ENCODE measurements at places on chromosomes 6 and 20.

DNA sequence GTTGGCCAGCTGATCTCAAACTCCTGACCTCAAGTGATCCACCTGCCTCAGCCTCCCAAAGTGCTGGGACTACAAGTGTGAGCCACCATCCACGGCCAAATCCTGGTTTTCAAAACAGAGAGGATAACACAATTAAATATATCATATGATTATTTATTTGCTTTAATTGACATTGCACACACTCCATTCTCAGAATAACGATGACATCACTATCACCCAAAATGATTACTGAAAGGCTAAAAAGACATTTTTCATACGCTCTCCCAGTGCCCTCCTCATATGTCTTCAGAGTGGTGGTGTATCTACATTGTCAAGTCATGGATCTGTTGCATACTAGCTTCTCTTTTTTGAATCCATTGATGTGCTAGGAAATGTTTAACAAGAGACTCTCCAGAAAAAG, 18.5 kb upstream of the CEP43 start:
- DNase-seq, result no peak

GRCh38 chr20:39800111-39800510, 838.0 kb downstream of the DHX35 start:
- DNase-seq, result peak; percentile 48

DNA sequence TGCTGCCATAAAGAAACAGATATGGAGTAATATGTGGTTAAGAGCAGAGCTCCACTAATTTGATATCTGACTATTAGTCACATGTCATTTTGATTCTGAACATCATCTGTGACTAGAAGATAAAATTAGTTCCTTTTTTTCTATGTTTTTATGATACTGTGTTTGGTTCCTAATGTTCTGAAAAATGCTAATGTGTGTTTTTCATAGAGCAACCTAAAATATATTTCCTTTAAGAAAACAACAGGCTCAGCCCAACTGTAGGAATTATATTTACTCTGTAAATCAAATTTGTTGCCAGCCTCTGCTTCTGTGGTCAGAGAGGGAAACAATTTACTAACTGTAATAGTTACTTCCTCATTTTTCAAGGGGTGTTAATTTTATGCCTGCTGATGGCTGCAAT, 33.3 kb upstream of the TXLNB start:
- DNase-seq, result no peak

DNA sequence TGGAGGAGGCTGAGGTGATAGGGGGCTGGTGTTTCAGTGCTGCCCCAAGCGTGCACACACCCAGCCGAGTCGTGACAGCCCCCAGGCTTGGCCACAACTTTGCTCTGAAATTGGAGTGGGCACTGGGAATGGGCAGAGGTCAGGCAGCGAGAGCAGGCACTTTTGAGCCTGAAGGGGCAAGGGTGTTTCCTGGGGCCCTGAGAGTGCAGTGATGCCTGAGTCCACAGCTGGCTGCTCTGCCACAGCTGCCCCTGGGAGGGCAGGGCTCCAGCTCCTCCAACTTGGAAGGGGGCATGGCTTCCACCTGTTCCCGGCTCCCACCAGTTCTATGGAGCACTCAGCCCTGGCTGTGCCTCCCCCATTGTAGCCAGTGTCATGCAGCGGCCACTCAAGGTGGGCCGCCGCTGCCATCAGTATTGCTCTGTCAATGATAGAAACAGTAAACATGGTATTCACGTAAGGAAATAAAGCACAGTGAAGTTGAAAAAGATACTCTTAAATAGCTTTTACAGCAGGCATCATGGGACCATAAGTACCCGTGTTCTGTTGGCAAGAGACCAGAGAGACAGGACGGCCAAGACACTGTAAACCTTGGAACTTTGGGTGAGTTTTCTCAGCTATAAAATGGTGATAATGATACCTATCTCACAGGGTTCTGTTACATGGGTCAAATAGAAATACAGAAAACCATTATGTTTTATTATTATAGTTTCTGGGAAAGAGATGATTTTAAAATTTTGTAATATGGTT, 108.9 kb downstream of the THEMIS start:
- no peak for DNase-seq

DNA sequence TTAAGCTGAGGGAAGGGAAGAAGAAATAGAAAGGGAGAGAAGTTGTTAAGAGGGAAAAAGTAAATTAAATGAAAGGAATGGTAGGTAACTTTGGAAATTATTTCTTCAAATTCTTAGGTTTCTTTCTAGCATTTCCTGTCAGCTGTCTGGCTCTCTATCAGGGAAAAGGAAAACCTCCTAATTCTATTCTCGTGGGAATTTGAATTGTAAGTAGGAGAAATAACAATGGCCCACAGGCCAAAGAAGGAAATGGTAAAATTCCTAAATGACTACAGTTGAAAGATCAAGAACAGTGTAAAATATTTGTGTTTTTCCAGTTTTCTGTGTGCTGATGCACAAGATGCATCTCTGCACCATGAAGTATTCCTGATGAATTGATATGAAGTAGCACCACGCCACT, 173.0 kb downstream of the IBTK start:
- no peak for DNase-seq

GRCh38 chr6:168115748-168116437, 36.9 kb upstream of the FRMD1 start:
- no peak for DNase-seq

- DNase-seq, result no peak
Measured at GRCh38 chr20:42051921-42052320, 433.7 kb upstream of the CHD6 start.

Data from AG20443 (cell line).